ENCODE measurements at places on chromosomes 1 and 21. TPM values are rescaled to one million over a fixed set of nuclear protein-coding genes. Genes with fewer than 3 reads are reported as not detected.
A peak's percentile ranks its signal among the peaks of the same experiment; 100 is the strongest.

A3GALT2 gene
- total RNA-seq = not detected

RAD54L gene
- 34.9 TPM for total RNA-seq

DNA sequence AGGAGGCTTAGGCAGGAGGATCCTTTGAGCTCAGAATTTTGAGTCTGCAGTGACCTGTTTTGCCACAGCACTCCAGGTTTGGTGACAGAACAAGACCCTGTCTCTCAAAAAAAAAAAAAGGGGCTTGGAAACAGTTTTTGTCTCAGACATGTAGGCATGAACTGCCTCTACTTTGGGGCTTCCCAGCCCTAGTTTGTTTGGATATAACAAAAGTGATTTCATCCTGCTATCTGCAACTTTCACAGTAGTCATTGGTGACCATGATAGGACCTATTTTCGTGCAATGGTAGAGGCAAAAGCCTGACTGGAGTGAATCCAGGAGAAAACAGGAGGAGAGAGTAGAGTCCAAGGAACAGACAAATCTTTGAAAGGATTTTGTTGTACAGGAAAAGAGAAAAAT is 20.3 kb upstream of the EVI5 start:
- no peak for DNase-seq

DNA sequence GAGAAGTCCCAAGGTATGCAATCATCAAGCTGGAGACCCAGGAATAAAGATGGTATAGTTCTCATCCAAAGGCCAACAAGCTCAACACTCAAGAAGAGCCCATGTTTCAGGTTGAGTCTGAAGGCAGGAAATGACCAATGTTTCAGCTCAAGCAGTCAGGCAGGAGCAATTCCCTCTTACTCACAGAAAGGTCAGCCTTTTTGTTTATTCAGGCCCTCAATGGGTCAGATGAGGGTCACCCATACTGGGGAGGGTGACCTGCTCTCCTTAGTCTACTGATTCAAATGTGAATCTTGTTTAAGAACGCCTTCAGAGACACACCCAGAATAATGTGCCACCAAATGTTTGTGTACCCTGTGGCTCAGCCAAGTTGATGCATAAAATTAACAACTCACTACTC is 262.4 kb downstream of the USP25 start:
- DNase-seq = no peak

DNA sequence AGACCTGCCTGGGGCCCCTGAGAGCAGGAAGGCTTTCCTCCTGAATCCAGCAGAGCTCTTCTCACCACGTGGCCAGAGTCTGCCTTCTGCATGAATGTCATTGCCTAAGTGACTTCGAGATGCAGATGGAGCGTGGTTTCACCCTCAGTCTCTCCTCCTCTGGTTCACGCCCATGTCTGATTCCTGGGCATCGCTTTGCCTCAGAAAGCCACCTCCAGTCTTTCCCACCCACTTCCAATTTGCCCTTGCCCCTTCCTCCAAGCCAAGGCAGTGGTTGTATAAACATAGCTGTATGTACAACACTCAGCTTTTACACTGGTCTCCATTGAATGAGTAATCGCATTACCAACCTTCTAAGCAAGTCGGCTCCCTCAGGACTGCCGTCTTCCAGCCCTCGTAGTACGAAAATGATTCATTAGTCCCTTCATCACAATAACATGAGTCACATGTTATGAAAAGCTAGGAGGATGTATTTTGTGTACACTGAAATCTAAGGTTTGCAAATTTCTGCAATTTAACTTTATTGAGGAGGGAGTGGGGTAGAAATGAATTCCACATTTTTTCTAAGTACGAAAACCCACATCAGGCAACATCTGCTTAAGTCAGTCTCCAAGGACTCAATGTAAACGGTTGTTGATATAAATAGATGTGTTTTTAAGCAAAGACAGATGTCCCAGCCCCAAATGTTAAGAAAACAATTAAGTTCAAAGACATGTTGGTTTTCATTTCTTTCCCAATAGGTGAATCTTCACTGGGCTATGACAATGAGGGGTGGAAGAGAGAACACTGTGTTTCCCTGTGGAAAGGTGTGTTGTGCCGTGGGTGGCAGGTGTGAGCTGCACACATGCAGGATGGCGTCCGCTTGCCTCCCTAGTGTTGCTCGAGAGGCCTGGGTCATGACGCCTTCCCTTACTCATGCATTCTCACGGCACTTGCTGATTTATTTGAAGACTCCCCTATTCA is 32.3 kb upstream of the ETS2 start:
- DNase-seq = peak; percentile 60

All from activated T-cell treated with anti-CD3 and anti-CD28 coated beads, Interleukin-2, amount 50 U/mL, for 72 hours (primary cell).